RWPE2 (cell line): ENCODE measurements at places on chromosomes 4 and X.

- DNase-seq, result no peak
- H3K4me3 ChIP-seq, result no peak overlapping the region
- H3K4me1 ChIP-seq, result no peaks in the 10 kb centered on the region
- H3K27ac ChIP-seq, result no peak overlapping the region
- H3K27me3 ChIP-seq, result no peaks in the 10 kb centered on the region
Observed at GRCh38 chrX:149013081-149013480, 492.0 kb downstream of the IDS start.

GRCh38 chrX:150282953-150283352 is 80.2 kb upstream of the MAMLD1 start:
- no peaks in the 10 kb centered on the region for H3K27me3 ChIP-seq
- no peaks in the 10 kb centered on the region for H3K36me3 ChIP-seq
- no peak overlapping the region for H3K27ac ChIP-seq
- no peak overlapping the region for H3K4me3 ChIP-seq
- DNase-seq, result no peak
- no peaks in the 10 kb centered on the region for H3K4me1 ChIP-seq

DNA sequence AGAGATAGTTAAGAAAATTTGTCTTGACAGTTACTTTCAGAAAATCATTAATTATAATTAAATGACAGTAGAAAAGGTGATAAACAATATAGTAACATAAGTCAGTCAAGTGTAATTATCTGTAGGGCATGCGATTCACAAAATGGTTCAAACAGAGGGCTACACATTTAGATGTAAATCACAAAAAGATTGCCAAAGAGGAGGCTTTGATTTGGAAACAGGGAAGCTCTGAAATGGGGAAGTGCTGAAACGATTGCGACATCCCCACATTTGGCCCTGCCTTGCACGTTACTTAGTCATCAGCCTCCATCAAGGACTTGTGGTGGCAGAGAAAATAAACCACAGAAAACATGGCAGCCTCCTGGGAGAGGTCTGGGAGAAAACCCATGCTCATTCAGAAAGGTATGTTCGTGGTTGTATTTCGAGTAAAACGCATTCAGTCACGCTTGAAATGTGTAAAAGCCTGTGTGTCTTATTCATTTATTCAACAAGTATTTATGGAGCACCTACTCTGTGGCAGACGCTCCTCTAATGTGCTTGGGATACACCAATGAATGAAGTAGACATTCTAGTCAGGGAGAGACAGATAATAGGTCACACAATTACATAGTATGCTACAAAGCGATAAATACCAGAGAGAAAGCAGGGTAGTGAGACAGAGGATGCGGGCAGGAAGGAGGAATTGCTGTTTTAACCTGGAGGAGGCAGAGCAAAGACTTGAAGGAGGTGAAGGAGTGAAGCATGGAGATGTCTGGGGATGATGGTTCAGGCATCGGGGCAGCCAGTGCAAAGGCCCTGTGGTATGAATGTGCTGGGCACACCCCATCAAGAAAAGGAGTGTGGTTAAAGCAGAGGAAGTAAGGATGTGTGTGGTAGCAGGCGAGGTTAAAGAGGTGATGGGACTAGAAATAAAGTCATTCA is 7.8 kb downstream of the RBM47 start:
- H3K36me3 ChIP-seq, result no peaks in the 10 kb centered on the region
- H3K4me3 ChIP-seq, result no peak overlapping the region
- DNase-seq, result peak; percentile 79
- no peaks in the 10 kb centered on the region for H3K27me3 ChIP-seq
- H3K27ac ChIP-seq, result peak overlapping the region; percentile 71

GRCh38 chr4:107258359-107258758 is 222.2 kb upstream of the DKK2 start:
- peak overlapping the region; percentile 43 for H3K27ac ChIP-seq
- DNase-seq, result peak; percentile 29
- H3K27me3 ChIP-seq, result no peaks in the 10 kb centered on the region
- no peak overlapping the region for H3K4me3 ChIP-seq
- no peaks in the 10 kb centered on the region for H3K36me3 ChIP-seq
- peaks cover 29% of the 10 kb centered on the region for H3K4me1 ChIP-seq

- no peaks in the 10 kb centered on the region for H3K36me3 ChIP-seq
- H3K4me3 ChIP-seq, result no peak overlapping the region
- no peak overlapping the region for H3K27ac ChIP-seq
- H3K27me3 ChIP-seq, result no peaks in the 10 kb centered on the region
Observed at GRCh38 chrX:103722505-103722904, 11.8 kb downstream of the TMEM31 start.

DNA sequence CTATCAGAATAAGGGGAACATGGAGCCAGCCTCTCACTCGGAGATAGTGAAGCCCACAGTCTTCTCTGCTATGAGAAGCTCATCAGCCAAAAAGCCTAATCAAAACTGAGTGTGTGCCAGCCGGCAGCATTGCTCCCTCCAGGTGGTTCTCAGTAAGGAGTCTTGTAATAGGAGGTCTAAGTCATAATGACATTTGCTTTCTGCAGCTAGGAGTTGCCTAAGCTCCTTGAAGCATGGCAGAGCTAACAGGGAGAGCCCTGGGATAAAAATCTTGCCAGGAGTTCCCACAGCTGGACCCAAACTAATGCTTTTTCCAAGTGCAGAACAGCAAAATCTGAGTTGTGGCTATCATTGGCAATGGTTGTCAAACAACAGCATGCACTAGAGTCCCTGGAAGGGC is 245.2 kb downstream of the SPATA18 start:
- peaks cover 5% of the 10 kb centered on the region for H3K4me1 ChIP-seq
- no peaks in the 10 kb centered on the region for H3K27me3 ChIP-seq
- no peak overlapping the region for H3K4me3 ChIP-seq
- no peak overlapping the region for H3K27ac ChIP-seq
- no peaks in the 10 kb centered on the region for H3K36me3 ChIP-seq
- no peak for DNase-seq

- no peak for DNase-seq
- H3K4me3 ChIP-seq, result no peak overlapping the region
- no peaks in the 10 kb centered on the region for H3K4me1 ChIP-seq
- H3K36me3 ChIP-seq, result no peaks in the 10 kb centered on the region
- H3K27me3 ChIP-seq, result no peaks in the 10 kb centered on the region
Observed at GRCh38 chrX:71994601-71995000, 84.0 kb downstream of the NHSL2 start.

DNA sequence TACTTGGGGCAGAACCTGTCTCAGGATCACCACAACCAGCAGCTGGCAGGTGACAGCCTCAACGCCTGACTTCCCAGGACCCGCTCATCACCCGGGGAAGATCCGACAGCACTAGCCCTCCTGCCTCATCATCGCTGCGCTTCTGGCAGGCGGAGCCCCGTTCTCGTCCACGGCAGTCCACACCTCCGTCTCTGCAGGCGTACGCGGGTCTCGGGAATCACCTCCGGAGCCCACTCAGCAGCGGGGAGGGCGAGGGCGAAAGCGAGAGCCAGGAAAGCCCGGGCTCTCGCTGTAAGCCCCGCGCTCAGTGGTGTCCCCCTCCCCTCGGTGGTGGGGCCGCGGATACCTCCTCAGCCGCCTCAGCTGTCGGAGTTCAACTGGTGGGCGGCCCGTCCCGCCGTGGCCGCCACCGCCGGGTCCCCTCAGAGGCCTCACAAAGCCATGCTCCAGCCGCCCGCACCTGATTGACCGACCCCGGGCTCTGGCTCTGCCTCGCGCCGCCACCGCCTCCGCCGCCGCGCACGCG is 518 bp upstream of the CNKSR2 start:
- no peak overlapping the region for H3K27ac ChIP-seq
- peak overlapping the region; percentile 24 for H3K4me3 ChIP-seq
- peaks cover 28% of the 10 kb centered on the region for H3K27me3 ChIP-seq
- H3K4me1 ChIP-seq, result no peaks in the 10 kb centered on the region
- no peak for DNase-seq

DNA sequence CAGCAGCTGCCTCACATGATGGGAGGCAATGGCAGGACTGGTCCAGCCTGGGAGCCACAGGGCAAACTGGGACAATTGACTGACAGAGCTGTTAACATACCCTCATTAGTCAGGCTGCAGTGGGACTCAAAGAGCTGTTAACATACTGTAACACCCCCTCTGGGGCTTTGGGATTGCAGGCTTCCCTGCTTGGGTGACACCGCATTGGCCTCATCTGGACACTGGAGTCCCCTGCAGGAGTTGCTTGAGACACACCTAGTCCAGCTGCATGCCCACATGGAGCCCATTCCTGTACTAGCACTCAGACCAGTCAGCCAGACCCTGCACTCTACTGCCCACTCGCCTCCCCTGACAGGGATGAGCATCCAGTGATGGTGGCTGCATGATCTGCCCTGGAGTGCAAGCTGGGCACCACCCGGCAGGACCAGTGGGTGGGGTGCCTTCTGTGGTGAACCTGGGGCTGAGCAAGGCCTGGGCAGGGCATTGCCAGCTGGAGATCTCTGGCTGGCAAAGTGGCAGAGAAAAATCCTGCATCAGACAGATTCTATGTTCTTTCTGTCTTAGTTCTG is 138.8 kb downstream of the DTHD1 start:
- H3K4me3 ChIP-seq, result no peak overlapping the region
- no peaks in the 10 kb centered on the region for H3K4me1 ChIP-seq
- H3K27ac ChIP-seq, result no peak overlapping the region
- H3K36me3 ChIP-seq, result no peaks in the 10 kb centered on the region

- DNase-seq, result no peak
- no peak overlapping the region for H3K4me3 ChIP-seq
- peaks cover 44% of the 10 kb centered on the region for H3K27me3 ChIP-seq
- no peak overlapping the region for H3K27ac ChIP-seq
- no peaks in the 10 kb centered on the region for H3K36me3 ChIP-seq
- H3K4me1 ChIP-seq, result no peaks in the 10 kb centered on the region
Observed at GRCh38 chrX:6225288-6225910, 3.3 kb downstream of the NLGN4X start.

- peak overlapping the region; percentile 75 for H3K27ac ChIP-seq
- no peaks in the 10 kb centered on the region for H3K27me3 ChIP-seq
- H3K4me1 ChIP-seq, result peaks cover 36% of the 10 kb centered on the region
- no peak for DNase-seq
- no peak overlapping the region for H3K4me3 ChIP-seq
- no peaks in the 10 kb centered on the region for H3K36me3 ChIP-seq
Observed at GRCh38 chr4:105965183-105965800, 70.0 kb downstream of the NPNT start.

DNA sequence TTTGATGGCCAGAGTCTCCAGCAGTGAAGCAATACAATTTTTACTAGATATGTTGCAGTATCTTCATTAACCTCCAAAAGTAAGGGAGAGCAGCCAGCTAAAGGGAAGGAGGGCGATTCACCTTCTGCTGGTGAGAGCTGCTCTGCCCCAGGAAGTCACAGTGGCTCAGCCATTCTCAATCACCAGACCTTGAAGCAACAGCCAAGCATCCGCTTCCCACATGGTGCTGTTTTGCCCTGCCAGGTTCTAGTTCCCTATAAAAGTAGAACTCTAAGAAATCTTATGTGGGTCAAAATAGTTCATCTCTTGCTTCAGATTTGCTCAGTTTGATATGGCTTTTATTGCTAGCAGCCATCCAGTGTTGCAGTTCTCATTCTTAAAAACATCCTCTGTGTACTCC is 166.8 kb downstream of the STIM2 start:
- no peaks in the 10 kb centered on the region for H3K27me3 ChIP-seq
- H3K36me3 ChIP-seq, result no peaks in the 10 kb centered on the region
- no peak overlapping the region for H3K4me3 ChIP-seq
- no peak overlapping the region for H3K27ac ChIP-seq
- H3K4me1 ChIP-seq, result no peaks in the 10 kb centered on the region
- no peak for DNase-seq

DNA sequence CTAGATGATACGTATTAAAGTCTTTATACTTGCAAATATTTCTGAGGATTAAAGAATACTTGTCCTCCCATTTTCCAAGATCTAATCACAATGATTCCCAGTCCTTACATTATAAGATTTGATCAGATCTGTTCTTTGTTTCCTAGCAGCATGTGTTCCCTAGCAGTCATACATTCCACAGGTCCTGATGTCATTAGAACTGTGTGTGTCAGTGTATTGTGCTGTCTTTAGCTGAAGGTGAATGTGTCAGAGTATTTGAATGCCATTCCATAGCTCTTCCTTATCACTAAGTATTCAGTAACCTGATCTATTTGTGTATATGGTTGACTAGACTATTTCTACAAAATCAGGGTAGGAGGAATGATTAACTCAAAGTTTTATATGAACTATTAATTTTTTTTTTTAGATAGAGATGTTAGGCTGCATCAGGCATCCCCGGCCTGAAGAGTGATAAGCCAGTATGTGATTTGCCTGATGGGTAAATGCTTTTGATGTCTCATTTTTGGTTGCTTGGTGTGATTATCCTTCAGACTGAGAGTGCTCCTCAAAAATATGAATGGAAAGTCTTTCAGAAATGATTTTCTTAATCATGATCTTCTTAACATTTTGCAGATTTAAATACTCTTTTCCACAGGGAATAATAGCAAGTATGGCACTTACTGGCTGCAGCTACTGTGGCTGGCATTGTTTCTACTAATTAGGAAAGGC is 4.4 kb downstream of the ADGRL3 start:
- H3K27ac ChIP-seq, result no peak overlapping the region
- no peak for DNase-seq
- H3K36me3 ChIP-seq, result no peaks in the 10 kb centered on the region
- peaks cover 10% of the 10 kb centered on the region for H3K4me1 ChIP-seq
- H3K4me3 ChIP-seq, result no peak overlapping the region

DNA sequence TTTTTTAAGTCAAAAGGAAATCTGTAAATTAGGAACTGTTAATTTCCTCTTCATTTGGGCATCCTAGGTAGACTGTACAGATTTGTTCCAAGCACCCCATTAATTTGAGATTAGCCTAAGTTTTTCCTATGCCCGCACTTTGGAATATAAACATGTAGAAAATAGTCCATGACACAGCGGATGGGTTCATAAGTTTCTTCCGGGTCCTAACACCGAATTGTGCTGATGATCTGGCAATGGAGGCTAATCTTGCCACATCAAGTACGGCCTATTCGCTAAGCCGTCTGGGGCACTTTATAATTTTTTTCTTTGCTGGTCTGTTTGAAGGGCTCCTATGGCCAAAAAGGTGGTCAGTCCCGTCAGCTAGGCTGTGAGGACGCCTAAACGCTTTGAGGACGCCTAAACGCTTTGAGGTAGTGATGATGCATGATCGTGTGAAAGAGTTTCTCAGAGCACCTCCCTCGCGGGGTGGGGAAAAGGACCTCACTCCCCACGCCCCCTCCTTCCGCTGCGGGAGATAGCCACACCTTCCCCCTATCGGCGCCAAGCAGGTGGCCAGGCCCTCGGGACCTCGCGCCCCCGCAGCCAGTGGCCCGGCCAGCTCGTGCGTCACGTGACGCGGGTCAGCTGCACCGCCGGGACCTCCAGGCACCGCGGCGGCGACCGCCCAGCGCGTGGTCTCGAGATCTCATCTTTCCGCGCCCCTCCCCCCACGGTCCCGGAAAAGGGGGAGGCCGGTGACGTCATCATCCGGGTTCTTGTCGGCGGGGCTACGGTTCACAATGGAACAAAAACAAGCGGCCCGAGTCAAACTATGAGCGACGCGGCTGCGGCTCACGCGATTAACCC is 977 bp upstream of the USP9X start:
- DNase-seq, result peak; percentile 94
- H3K27ac ChIP-seq, result peak overlapping the region; percentile 87
- H3K4me3 ChIP-seq, result peak overlapping the region; percentile 78
- H3K4me1 ChIP-seq, result no peaks in the 10 kb centered on the region
- no peaks in the 10 kb centered on the region for H3K27me3 ChIP-seq
